Skin of body (tissue), 3 donors: ENCODE measurements at places on chromosomes 3 and 15. TPM values are rescaled to one million over a fixed set of nuclear protein-coding genes. Genes with fewer than 3 reads are reported as not detected.

GRCh38 chr3:8001712-8002111 is 499.9 kb upstream of the LMCD1 start:
- no peak for DNase-seq

GRCh38 chr3:116020989-116021388 is 397.7 kb downstream of the GAP43 start:
- DNase-seq = no peak

DNA sequence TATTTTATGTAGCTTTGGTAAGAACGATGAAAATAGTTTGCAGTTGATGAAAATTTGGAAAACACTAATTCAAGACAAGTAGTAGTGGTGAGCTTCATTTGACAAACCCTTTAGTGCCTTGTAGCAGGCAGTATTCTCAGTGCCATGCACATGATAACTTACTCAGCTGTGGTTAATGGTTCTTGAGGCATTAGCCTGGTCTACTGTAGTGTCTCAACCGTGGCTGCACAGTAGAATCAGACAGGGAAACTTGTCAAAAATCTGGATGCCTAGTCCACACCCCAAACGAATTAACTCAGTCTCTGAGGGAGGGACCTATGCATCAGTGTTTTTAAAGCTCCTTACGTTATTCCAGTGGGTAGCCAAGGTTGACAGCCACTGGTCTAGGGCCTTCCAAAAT is 45.4 kb downstream of the PSMD6 start:
- DNase-seq = no peak

DNA sequence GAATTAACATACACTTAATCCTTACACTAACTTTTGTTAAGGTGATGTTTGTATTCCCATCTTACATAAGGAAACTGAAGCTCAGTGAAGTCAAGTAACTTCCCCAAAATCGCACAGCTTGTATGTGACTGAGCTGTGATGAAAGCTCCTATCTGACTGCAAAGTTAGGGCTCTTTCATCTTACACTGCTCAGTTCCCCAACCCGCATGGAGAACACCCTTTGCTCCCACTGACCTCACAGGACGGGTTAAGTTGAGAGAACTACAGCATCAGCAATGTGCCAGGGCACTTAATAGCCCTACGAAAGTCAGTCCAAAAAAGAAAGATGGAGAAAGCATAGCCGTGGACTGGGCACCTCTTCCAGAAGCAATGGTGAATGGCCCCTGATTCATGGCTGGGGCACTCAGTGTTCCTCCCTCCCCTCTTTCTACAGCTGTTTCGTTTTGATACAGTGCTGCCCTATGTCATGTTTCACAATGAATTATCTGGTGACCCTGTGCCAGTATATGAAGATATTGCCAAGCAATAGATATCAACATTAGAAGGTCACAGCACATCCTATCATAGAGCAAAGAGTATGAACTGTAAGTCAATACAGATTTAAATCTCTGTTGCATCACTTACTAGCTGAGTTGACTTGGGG is 38.0 kb downstream of the CADPS start:
- DNase-seq = no peak

GRCh38 chr3:33277193-33277882 is at the start of gene FBXL2:
FBXL2 (plus strand) TSS chr3:33277442; CDS start chr3:33277513, 71 bp downstream.
- peak; percentile 36 for DNase-seq

DNA sequence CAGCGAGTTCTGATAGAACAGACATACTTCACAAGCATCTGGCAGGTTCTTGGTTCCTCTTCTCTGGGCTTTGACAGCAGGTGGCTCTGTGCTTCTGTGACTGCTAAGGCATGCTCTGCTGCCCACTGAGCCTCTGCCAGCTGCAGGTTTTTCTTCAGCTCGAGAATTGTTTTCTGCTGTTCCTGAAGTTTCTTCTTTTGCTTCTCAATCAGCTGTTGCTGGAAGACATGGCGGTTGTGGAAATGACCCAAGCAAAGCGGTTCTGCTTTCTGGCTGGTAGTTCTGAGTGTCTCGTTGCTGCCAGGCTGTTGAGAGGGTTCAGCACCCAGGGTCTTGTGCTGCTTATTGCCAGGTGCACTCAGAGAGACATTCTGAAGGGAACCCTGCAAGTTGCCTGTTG is 50.8 kb downstream of the CCDC191 start:
- no peak for DNase-seq

DNA sequence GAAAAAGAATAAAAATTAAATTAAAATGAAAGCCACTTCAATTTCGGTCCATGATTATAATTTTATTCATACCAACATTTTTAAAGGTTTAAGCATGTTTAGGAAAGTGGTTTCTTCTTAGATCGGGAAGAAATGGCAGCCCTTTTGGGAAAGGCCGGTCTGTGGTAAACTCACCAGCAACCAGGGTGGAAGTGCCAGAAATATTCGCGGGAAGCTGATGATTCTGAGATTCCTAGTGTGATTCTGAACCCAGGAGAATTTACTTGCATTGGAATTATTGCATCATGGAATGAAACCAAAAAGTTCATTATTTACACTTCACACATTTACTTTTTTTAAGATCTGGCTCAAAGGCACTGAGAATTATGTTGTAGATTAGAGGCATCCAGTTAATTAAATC is 97.2 kb upstream of the CCNL1 start:
- no peak for DNase-seq

DNA sequence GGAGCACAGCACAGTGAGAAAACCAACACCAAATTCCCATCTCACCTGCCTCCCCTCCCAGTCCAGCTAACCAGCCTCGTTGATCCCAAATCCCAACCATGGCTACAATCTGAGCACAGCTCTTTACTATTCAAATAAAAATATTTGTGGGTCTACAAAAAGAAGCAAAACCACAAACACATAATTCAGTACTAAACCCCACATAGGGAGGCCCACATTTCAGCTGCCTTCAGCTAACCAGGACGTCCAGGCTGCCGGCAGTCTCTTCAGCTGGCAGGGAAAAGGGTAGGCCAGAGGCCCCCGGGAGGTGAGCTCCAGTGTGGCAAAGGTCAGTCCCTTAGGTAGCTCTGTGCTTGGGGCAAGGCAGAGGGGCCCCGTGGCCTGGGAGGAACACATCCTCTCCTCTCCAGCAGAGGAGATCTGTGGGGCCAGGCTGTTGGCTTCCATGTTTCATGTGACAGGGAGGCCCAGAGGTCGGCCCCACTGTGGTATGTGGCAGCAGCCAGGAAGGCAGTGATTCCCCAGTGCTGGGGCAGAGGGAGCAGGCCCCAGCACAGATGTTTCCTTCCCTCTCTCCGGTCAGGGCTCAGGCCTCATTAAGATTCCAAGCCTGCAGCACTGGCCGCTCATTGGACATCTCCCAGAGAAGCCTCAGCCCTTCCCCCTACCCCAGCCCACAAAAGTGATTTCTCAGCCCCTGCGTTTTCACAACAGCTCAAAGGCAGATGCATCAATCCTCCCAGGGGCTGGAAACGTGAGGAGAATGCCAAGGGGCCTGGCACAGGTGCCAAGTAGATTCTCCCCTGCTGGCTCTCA is 381.4 kb downstream of the NTRK3 start:
- DNase-seq = peak; percentile 4

DNA sequence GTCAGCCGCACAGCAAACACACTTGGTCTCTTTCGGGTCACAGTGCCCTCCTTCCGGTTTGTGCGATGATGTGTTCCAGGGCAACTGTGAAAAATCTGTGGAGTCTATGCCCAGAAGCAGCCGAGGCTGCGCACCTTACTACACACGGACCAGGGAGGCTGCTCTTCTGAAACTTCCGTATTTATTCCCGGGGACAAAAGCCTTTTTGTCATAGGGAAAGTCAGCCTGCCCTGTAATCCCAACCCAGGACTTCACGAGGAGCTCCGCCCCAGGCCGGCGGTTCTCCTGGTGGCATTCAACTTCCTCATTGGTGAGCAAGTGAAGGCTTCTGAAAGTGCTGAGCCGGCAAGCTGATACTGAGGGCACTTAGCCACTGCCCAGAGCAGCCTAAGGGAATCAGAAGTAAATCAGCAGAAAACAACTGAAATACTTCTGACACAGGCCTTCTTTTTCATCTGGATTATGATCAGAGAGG is 126.5 kb downstream of the FMN1 start:
- peak; percentile 47 for DNase-seq

DNA sequence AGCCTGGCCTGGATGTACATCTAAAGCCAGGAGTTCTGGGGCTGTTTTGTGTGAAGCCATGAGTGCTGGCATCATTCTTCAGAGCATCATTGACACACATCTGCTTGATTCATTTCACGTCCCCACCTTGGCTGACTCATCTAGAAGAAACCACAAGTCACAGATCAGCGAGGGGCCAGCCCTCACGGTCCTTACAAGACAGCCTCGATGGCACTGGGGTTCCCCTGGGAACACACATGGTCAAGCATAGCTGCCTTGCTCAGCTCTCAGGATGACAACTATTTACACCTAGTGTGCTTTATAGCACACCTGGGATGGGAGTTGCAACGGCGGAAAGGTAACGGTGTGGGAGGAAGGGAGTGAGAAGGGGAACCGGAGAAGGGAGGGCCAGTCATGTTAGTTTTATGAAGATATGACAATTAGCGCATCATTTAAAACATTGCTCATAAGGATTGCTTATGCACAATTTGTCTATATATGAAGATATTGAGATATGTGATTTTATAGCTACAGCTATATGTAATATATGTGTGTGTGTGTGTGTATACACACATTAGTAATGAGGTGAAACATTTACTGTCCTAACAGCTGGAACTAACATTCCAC is 227.1 kb downstream of the RPLP1 start:
- DNase-seq = no peak

DNA sequence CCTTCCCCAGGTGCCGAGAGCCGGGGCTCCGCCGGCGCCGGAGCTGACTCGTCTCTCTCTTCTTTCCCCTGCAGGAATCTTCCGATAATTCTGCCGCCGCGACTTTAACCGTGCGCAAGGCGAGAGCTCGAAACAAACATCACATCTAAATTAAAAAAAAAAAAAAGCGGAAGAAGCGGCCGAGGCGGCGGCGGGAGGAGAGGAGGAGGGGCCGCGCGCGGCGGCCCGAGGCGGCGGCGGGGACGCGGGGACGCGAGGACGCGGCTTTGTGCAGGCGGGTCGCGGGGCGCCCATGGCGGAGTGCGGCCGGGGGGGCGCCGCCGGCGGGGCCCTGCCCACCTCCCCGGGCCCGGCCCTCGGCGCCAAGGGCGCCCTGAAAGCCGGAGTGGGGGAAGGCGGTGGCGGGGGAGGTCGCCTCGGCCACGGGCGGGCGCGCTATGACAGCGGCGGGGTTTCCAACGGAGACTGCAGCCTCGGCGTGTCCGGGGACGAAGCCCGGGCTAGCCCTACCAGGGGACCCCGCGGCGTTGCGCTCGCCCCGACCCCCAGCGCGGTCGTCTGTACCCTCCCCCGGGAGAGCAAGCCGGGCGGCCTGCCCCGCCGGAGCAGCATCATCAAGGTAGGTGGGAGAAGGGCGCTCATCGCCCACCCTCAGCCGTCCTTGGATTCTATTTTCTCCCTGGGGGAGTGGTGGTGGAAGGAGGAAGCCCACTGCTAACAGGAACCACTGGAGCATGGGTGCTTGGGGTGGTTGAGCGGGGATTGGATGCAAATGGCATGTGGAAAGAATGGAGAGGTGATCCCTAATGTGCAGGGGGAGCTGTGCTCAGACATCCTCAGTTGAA is at the start of gene PLCL2:
Gene PLCL2 (plus strand): TSS at position 208 of the 845 bp plus-strand sequence. CDS start 85 bp downstream, at position 293.
- DNase-seq = no peak

DNA sequence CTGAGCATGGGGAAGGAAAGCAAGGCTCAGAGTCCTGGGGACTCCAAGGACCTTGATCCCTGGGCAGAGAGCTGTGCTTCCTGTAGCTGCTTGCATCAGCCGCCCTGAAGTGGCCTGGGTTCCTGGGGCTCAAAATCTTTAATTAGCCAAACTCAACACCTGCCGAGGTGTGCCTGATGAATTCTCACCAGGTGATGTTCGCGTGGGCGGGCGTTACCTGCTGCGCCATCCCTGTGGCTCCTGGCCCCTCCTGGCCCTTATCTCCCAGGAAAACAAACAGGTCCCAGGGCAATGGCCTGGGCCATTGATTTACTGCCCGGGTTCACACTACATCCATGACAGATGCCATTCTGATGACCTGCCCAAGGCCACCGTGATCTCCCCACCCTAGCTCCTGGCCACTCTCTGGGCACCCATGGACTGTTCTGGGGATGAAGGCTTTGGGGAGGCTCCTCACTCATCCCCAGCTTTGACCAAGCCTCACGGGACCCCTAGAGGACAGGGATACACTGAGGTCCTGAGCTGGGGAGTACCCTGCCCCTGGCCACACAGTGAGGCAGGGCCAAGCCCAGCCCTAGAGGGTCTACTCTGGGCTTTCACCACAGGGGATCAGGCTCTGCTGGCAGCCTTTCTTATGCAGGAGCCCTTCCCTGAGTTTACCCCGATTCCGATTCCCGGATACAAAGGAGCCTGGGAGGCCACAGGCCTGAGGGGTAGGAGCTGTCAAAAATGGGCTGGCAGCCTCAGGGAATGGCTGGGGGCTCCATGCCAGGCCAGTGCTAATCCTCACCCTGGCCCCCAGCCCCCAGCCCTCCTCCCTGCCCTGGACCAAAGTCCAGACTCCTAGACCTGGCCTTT is 5.7 kb downstream of the SLC38A3 start:
- no peak for DNase-seq

DNA sequence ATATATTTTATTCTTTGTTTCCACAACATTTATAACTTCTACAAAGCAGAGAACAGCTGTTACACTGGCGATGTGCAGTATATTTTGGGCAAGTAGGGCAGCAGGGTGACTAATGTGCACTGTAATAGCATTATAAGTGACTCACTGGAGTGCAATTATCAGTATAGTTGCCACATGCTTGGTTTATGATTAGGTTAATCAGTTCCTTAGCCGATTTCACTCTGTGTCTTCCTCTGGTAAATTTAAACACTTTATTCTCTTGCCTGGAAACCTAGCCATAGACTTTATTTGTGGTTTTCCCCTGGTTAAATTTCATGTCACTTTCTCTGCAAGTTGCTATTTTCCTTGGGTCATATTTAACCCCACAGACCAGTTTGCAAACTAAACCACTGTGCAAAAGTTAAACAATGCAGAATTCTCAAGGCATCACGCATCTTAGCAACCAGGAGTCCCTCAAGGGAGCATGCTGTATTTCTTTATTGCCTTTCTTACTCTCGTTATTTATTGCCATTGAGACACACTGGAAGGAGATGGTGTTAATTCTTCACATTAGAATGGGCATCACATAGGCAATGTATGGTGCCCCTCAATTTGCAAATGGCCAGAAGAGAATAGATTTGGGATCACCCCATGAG is 690.2 kb upstream of the DPPA4 start:
- no peak for DNase-seq

Gene RAB6B
- total RNA-seq = 1.8 TPM

Gene ARHGAP11A
- 13.2 TPM for total RNA-seq
